ENCODE measurements at places on chromosomes 11 and 22.

GRCh38 chr11:113623114-113623513, 83.0 kb downstream of the TMPRSS5 start:
- DNase-seq = no peak

- DNase-seq = no peak
Observed at GRCh38 chr22:46055181-46055875, 78.4 kb upstream of the WNT7B start.

DNA sequence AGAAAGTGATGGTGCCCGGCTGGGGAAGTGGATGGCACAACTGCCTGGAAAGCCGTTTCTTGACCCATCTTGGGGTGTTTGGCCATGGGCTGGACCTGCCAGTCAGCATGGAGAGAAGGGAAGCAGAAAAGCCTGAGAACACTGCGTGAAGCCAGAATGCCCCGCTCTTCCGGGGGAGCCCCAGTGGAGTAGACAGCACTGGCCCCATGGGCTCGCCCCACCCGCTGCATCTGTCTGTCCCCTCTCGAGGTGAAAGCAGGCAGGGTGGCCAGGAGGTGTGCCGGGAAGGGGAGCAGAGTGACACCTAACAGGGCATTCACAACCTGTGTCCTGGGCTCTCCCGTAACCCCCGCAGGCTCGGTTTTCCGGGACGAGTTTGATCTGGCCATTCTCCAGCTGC, 57.1 kb upstream of the TBCEL start:
- DNase-seq = no peak

DNA sequence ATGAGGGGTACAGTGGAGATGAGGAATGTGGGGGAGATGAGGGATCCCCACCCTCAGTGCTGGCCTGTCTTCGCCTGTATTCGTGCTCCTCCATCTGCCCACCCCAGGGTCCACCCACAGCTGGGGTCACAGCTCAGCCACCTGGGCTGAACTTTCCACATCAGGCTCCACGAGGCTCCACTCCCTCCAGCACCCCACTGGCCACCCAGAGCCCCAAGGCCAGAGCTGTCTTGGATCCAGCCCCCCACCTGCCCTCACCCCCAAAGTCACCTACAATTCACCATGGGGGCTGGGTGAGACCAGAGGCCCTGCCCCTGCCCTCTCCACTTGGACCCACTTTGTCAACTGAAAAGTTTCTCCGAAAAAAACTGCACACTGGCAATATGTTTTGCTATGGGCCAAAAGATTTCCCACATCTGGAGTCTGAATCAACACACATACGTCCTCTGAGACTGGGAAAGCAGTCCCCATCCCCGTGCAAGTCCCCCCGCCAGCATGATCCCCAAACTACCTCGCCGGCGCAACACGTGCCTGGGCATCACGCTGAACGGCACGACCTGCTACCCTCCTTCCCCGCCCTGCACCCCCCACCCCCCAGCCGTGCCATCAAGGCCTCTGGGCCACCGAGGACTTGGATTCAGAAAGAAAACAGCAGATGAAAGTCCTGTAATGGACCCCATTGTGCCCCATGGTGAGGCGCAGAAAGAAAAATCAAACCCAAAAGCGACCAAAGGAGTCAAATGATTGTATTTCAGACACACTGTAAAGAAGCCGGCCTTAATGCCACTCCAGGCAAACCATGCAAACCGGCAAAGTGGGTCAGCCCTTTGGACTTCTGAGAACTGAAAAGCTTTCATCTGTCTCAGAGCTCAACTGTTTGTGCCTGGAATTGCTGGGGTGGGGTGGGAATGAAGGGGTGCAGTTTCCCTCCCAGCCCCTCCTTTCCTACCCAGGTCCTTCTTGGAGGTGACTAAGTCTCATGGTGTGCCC, 16.5 kb upstream of the GAL start:
- no peak for DNase-seq

GRCh38 chr11:121329781-121330395, 37.3 kb downstream of the SC5D start:
- DNase-seq = no peak

- no peak for DNase-seq
Observed at GRCh38 chr22:49476176-49476575, 351.5 kb downstream of the BRD1 start.

- no peak for DNase-seq
Observed at GRCh38 chr22:45608763-45609180, 62.9 kb upstream of the ATXN10 start.

GRCh38 chr11:1690167-1691025, 6.6 kb upstream of the KRTAP5-6 start:
- DNase-seq = no peak

- DNase-seq = no peak
Observed at GRCh38 chr11:3609416-3610265, 32.2 kb downstream of the ART5 start.

DNA sequence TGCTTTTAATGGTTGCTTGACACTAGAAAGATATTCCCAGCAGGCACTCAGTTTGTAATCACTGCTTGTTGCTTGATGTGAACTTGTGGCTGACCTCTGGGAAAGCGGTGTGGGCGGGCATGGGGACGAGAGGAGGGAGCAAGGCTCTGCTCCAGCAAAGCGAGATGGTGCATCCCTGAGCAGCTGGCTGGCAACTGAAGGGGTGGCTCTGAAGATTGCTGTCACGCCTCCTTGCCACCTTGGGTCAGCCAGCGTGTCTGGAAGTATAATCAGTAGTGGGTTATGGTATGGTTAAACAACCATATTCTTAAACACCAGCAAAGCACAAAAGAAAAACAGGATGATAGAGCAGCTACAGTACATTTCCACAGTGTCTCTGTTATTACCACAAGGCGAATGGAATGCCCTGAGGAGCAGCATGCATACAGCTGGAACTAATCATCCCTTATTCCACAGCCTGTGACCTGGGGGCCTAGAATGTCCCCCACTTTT, 124.5 kb downstream of the TRIM44 start:
- DNase-seq = no peak

- no peak for DNase-seq
Observed at GRCh38 chr11:83709434-83709833, 423.3 kb upstream of the CCDC90B start.

DNA sequence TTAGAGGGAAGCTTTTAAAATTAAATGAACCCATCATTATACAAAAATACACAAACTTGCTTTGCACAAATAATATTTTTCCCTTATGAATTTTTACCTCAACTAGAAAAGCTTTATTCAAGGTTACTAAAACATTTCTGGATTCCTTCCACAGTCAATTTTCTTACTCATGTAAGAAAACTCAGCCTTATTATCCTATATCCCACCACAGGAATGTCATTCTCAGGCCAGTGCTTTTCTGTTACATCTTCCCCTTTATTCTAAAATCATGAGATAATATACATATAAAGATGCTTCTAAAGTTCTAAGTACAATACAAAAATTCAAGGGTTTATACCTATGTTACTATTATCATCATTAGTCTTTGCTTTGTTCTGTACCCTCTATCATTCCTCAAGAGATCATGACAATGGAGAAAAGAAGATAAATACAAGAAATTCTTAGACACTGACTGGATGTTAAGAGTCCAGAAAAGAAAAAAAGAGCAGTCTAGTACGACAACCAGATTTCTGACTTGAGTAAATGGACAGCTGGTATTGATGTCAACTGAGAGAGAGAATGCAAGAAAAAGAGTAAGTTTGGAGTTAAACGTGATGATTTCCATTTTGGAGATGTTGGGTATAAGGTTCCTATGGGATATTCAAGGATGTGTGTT, 60.3 kb downstream of the MTMR2 start:
- no peak for DNase-seq

DNA sequence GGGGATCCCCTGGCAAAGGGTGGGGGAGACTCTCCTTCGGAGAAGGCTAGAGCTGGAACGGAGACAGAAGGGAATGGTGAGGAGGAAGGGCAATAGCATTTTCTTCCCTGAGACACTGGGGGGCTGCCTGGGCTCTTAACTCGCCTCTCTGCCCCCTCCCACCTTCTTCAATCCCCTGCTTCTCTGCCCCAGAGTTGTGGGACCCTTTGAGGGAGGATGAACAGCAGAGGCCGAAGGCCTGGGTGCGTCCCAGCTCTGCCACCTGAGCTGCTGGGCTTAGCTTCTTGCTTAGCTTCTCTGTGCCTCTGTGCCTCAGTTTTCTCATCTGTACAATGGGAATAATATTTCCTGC, 72.4 kb downstream of the RTL6 start:
- no peak for DNase-seq

GRCh38 chr22:50148991-50149721, 21.4 kb upstream of the PANX2 start:
- DNase-seq = no peak

DNA sequence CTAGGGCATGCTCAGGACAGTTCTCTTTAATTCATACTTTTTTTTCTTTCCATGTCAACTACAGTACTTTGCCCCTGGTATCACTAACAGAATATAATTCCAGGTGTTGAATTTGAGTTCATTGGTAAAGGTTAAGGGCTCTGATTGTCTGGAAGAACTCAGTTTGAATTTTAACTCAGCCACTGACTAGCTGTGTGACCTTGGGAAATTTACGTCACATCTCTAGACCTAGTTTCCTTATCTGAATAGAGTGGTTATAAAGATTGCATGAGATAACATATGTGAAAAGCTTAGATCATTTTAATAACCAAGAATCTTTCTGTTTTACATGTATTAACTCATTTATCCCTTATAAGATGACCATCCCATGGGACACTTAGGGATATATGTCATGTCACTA, 15.8 kb upstream of the ZC3H12C start:
- no peak for DNase-seq

DNA sequence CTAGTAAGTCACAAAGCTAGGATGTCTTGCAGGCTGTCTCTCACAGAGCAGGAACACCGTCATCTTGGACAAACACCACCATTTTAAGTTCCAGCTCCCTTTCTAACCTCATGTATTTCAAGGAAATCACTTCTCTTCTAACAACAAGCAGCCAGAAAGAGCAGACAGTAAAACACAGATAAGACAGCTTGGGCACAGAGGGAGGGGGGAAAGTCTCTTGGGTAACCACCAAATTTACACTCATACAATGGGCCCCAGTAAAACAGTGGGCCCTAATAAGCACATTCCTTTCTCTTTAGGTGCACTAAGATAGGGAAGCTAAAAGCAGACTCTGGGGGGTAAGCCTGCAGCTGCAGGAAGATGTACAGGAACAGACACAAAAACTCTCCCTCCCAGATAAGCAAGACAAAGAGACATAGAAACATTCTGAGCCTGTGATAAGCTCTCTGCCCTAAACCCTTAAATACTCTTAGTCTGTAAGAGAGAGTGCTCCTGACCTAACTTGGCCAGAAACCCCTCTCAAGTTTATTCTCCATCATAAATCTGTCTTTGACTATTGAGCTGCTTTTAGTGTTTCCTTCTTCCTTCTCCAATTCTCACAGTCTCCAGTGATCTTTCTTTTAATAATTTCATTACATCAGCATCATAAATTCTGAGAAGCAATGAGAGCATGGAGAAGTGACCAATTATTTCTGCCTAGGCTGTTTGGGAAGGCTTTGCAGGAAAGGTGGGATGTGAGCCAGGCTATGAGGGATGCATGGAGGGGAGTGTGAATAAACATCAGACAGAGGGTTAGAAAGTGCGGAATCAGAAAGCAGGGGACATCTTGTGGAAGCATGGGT, 7.4 kb downstream of the OR10D3 start:
- DNase-seq = no peak

DNA sequence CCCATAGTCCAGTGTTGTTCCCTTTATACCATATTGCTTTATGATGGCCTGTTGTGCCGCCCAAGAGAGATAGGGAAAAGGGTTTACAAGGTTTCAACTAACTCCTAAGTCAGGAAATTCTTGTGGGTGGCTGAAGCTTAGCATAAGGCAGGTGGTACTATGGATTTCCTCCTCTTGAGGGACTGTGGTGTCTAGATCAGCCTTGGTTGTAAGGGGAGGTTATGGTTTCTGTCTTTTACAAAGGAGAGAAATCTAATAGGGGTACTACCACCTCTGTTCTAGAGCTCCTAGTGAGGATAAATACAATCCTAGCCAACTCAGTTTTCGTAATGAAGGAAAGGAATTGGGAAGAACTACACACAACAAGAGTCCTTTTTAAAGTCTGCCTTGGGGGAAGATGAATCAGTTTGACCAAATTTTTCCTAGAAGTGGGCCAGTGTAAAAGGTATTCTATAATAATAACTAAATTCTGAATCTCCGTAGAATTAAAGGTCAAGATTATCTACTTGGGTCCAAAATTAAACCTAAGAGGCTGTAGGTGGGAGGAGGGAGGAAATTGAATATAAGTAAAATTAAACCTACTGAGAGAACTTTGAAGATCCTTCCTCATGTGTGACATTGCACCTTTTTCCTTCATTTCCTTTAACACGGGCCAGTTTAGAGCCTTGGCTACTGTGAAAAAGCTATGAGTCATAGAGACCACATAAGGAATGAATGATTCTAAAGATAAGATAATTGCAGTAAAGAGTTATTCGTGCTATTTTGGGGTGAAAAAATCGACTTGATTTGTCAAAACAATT, 17.2 kb downstream of the DLAT start:
- DNase-seq = no peak

GRCh38 chr11:61961570-61962212, 5.7 kb downstream of the FTH1 start:
- DNase-seq = no peak

DNA sequence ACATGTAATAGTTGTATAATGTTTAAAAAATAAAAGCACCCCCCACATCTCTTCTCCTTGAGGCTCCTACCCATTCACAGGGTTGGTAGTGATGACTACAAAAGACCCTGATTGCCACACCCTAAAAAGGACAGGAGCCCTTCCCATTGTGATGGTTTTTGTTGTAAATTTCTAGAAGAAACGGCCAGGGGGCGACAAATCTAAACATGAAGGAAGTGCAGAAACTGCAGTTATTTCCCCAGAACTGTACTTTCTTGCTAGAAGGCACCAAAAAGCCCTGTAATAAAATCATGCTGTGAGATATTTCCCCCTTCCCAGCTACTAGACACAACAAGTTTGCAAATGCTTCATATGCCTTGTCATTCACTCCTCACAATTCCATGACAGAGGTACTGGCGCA, 10.8 kb downstream of the PRR5L start:
- DNase-seq = no peak

DNA sequence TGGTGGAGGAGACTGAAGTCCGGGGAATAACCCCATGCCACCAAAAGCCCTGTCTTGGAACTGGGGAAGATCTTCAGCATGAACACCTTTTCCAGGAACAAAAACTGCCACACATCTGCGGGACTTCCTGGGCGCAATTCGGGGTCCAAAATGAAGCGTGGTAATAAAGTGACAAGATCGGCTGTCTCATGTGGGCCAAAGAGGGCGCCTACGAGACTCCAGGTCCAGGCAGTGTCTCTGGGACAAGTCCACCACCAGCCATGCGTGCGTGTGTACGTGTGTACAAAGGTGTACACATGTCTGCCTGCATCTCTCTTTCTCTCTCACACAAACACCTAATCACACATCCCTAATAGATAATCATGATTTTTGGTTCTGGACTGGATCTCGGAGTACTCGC, 8.9 kb upstream of the MYBPC3 start:
- no peak for DNase-seq

- no peak for DNase-seq
Observed at GRCh38 chr22:44776605-44777363, 24.4 kb downstream of the ARHGAP8 start.

Data from DMS79 (cell line).